HFFc6 (cell line): ENCODE measurements at places on chromosomes 13 and 19. TPM values are rescaled to one million over a fixed set of nuclear protein-coding genes. Genes with fewer than 3 reads are reported as not detected.

Gene CGB1
- total RNA-seq = not detected in 2 replicates

Gene MCEMP1
- not detected in 3 replicates for total RNA-seq

Gene CD70
- total RNA-seq = not detected in 3 replicates

Gene IL4I1
- total RNA-seq = 0.41 to 0.53 TPM (median 0.46 TPM) in 3 replicates

Gene PSG11
- 0.21 to 0.47 TPM (median 0.46 TPM) in 3 replicates for total RNA-seq

Gene ATP5F1D
- total RNA-seq = 204 to 244 TPM (median 219 TPM) in 3 replicates

Gene PDCD2L
- total RNA-seq = 10.0 to 15.4 TPM (median 11.7 TPM) in 3 replicates

Gene CFAP97D2
- total RNA-seq = not detected in 3 replicates

Gene DCLK1
- total RNA-seq = not detected in 3 replicates

Gene GJA3
- total RNA-seq = 0.04 to 0.11 TPM (median 0.08 TPM) in 3 replicates

Gene GFY
- total RNA-seq = not detected in 2 replicates

DNA sequence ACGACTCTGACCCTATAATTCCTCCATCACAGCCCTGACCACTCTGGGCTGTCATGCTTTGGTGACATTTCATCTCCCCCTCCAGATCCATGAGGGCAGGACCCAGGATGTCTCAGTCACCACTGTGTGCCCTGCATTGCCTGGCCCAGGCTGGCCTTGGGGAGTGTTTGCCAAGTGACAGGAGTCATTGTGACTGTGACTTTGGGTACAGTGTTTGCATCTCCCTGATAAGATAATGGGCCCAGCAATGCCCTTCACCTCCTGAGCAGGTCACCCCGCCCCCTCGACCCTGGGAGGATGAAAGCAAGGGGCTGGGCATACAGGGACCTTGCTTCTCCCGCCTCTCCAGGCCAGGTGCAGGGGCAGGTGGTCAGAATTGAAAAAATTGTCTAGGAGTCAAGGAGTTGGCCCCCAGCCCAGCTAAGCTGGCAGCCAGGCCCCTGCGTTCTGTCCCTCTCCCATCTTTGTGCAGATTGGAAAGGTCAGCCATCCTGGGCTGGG lies 5.9 kb upstream of the ATP4A start:
- no peak for DNase-seq

- no peak for DNase-seq
These were observed 26.6 kb upstream of the CACTIN start for GRCh38 chr19:3653081-3653795.

DNA sequence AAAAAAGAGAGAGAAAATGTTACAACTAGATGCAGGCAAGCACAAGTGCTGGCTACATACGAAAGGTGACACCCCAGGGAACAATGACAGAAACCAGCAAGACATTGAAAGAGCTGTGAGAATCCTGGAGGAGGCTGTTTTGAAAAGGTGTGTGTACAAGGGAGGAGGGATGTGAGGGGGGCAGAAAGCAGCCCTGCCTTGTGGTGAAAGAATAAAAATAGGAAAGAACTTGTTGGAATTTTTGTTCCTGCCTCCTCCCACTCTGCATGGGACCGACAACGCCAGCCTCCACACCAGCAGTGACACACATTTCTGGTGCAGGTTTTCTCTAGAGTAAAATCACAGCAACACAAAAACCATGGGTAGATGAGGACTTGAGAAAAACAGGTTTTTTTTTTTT lies 1258.6 kb downstream of the PCDH9 start:
- no peak for DNase-seq

- peak; percentile 83 for DNase-seq
These were observed 20.8 kb upstream of the ERCC1 start for GRCh38 chr19:45444318-45445041.

DNA sequence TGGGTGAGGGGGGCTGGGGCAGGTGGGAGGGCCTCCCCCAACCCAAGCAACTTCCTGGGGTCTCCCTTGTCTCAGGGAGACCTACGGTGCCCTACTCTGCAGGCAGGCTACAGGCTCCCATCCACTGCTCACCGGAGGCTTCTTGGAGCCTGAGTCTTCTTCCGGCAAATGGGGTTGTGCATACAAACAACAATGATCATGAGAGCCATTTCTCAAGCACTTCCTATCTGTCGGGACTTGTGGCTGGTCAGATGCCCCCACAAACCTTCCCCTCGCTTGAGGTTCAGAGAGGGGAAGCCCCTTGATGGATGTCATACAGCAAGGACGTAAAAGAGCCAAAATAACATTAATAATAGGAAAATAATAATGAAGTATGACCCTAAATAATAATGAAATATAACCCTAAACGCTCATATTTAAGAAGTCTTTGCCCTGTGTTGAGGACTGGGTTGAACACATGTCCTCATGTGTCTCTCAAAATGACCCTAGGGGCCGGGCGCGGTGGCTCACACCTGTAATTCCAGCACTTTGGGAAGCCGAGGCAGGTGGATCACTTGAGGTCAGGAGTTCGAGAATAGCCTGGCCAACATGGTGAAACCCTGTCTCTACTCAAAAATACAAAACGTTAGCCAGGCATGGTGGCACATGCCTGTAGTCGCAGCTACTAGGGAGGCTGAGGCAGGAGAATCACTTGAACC lies 727 bp downstream of the CD37 start:
- DNase-seq = no peak

DNA sequence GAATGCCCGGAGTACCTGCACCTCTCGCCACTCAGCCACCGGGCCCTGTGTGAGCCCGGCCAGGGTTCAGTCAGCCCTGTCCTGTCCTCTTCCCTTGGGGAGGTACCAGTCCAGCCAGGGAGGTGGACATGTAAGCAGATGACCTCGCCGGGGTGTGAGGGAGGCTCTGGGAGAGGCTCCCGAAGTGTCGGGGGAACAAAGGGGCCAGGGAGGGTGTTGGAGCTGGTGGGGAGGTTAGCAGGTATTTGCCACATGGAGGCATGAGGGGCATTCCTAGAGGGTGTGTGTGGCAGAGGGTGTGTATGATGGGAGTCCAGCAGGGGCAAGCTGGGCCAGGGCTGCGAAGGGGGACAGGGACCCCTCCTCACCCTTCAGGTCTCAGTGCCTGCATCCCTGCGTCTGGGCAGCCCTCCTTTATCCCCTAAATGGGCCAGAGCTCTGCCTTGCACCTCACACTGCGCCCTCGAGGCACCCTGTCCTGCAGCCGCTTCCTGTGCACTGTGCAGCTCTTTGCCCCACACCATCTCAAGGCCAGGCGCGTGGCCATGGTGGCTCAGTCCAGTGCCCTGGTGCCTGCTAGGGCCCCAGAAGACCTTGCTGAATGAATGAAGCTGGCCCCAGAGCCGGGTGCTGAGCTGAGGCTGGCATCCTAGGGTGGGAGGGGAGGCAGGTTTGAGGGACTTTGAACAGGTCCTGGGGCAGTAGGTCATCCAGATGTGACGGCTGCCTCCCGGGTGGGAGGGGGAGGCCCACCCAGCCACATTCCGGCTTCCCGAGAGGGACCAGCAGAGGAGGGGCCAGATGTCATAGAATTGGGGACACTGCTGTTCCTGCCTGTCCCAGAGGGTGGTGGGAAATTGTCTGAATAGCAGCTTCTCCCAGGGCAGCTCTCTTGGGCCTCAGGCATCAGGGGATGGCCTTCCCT lies 3.1 kb downstream of the DDA1 start:
- no peak for DNase-seq

DNA sequence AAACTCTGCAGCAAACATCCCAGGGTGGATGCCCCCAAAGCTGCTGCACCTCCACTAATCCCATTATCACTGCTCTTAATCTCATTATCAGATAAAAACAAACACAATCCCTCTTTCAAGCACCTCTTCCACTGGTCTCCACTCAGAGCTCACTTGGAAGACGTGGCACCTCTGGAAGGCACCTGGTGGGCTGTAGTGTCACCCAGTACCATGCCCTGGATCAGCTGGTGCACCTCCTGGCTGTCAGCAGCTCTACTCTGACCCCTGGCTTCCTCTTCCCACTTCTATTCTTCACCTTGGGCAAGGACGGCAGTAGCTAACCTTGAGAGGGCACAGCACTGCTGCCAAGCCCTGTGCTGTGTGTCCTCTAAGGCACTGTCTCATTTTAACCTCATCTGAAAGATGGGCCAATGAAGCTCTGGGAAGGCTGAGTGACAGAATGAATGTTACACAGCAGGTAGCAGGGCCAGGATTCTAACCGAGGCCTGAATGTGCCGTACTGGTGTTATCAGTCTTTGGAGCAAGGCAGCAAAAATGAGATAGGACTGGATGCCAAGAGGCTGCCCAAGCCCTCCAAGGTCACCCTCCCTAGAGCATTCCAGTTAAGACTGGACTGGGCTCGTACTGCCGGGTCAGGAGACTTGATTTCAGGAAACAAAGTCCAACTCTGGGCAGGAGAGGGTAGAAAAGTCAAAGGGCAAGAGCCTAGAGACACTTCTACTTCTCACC lies 7.4 kb downstream of the BRD4 start:
- no peak for DNase-seq

DNA sequence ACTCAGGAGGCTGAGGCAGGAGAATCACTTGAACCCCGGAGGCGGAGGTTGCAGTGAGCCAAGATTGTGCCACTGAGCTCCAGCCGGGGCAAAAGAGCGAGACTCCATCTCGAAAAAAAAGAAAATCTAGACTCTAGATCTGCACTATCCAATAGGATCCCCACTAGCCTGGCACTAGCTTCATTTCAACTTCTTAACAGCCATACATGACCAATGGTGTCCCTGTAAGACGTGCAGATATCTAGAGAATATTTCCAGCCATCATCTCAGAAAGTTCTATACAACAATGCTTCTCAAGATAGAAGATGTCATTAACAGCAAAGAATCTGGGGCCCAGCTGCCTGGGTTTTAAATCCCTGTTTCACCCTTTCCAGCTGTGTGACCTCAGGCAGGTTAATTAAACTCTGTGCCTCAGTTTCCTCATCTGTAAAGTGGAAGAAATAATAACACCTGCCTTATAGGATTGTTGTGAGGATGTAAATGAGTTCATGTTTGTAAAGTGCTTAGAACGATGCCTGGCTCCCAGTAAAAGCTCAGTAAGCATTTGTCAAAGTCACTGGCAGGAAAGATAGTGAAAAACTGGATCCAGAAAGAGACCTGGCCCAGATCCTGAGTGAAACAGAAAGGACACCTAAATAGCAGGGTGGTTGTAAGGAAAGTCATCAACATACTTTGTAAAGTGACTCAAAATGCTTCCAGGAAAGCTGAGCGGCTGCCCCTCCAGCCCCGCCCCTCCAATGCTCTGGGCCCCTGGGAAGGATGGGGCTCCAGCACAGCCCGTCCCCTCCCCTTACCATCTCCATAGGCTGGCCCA lies 13.5 kb downstream of the WIZ start:
- DNase-seq = no peak

- DNase-seq = peak; percentile 2
These were observed 113.2 kb upstream of the SOX21 start for GRCh38 chr13:94825507-94825906.

- DNase-seq = no peak
These were observed 12.1 kb downstream of the PRR22 start for GRCh38 chr19:5772416-5772815.

DNA sequence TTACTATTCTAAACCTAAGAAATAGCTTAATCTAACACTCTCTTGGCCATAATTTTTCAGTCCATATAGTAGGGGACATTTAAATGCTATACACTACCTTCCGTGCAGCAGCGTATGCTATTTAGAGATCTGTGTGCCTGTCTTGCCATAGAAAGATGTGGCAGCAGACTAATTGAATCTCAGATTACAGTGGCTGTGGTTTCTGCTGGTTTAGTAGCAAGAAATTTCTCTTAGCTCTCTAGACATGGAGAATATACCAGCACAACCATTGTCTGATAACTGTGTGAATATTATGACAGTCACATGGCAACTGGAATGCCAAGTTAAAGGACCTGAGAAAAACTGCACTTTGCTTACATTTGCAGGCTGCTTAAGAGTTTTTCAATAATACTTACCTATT lies 672.4 kb upstream of the MIR17HG start:
- DNase-seq = no peak

DNA sequence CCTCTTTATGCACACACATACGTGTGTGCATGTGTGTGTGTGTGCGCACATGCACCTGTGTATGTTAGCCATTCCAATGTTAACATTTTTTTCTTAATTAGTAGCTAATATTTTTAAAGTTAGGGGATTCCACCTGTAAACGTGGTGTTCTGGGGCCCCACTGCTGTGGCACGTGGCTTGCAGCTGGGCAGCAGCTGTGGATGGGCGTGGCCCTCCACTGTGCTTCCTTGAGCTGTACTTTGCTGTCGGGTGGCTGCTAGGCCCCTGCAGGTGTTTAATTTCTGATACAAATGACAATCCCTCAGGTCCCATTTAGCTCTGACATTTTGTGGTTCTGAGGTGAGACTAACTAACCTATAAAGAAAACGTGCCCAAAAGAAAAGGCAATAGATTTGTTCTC lies 58.9 kb upstream of the GJB6 start:
- no peak for DNase-seq

DNA sequence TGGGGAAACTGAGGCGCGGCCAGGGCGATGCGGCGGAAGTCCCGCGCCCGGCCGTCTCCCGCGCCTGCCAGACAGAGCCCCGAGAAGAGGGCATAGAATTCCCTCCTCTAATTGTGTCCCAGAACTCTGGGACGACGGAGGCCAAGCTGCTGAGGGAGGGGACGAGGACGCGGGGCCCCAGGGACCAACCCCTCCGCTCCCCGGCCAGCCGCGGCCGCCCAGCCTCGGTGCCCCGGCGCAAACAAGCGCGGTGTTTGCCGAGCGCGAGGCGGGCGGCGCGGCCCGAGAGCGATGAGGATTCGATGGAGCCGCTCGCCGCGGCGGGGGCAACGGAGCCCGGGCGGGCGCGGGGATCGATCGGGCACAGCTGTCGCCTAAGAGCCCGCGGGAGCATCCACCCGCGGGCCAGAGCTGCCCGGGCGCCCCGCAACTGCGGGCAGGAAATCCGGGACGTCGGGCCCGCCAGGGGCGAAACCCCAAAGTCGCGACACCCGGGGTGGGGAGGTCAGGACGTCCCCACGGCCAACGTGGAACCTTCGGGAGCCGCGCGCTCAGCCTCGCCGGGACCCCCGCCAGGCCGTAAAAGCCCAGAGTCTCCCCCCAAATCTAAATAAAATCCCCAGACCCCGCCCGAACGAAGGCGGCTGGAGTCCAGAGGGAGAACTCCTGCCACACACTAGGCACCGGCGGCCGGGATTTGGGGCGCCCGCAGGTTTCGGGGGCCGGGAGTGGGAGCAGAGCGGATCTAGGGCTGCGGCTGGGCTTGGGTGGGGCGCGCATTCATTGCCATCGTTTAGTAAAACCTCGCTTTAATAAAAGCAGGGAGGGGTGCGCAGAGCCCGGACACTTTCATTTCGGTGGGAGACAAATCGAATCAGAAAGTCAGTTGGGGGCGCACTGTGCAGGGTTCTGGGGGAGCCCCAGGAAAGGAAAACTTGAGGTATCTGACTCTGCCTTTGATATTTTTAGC lies 3.6 kb upstream of the ONECUT3 start:
- no peak for DNase-seq

GRCh38 chr19:6238643-6239281 lies 41.0 kb downstream of the MLLT1 start:
- no peak for DNase-seq
